Activated T-helper 17 cell treated with anti-CD3 and anti-CD28 coated beads, Interleukin-2, amount 50 U/mL, for 72 hours (primary cell): ENCODE measurements at places on chromosomes 6 and 20. TPM values are rescaled to one million over a fixed set of nuclear protein-coding genes. Genes with fewer than 3 reads are reported as not detected.

The CCM2L gene
- total RNA-seq = not detected

The LINC00237 gene
- not detected for total RNA-seq

DNA sequence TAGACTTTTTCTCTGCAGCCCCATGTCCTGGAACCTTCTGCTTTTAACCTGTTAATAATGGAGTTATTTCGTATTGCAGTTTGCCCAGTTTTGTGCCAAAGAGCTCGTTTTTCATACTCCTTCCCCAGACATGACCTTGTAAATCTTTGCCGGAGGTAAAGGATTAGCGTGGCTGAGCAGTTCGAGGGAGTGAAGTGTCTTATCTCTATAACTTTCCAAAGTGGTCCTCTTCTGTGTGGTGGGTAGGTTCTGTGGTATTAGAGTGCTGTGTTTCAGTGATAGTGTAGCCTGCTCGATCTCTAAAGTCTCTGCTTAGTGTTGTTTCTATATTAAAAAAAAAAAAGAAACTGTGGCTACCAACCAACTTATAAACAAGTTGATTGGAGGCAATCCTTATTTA is 67.5 kb downstream of the FARS2 start:
- no peak for ATAC-seq

The VWA7 gene
- 2.9 TPM for total RNA-seq

GRCh38 chr6:108714766-108715414 is 133.3 kb upstream of the ARMC2 start:
- ATAC-seq = no peak

DNA sequence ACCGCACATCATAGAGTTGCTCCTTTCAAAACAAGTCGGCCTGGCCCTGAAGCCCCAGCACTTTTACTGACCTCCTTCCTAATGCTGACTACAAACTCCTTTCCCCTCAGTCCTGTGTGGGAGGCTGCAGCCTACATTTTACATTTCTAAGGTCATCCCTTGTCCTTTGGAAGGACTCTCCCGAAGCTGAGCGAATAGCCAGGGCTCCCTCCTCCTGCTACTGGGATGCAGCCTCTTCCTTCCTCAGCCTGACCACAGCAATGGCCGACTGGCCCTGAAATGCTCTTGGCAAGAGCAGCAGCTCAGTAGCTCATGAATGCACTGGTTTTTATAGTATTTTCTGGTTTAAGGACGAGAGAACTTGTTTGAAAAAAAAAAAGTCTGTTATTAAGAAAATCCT is 679 bp downstream of the ADGRF5 start:
- ATAC-seq = no peak

- ATAC-seq = no peak
Observed at GRCh38 chr20:36147690-36148089, 6.8 kb upstream of the EPB41L1 start.

GRCh38 chr6:29737707-29738630 is 14.7 kb downstream of the HLA-F start:
- peak; percentile 90 for ATAC-seq

GRCh38 chr20:14470231-14470899 is 133.0 kb upstream of the FLRT3 start:
- no peak for ATAC-seq

DNA sequence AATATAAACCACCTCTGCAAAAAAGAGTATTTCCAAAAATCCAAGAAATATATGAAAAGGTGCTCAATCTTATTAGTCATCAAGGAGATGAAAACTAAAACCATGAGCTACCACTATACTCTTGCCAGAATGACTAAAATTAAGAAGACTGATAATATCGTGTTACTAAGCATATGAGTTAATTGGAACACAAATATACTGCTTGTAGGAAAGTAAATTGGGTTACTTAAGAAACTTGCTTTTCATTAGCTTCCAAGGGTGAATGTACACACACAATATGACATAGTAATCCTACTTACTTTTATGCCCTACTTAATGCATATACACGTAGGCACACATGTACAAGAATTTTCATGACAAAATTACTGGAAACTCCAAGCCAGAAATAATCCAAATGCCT is 3.4 kb downstream of the THEMIS start:
- ATAC-seq = peak; percentile 76

DNA sequence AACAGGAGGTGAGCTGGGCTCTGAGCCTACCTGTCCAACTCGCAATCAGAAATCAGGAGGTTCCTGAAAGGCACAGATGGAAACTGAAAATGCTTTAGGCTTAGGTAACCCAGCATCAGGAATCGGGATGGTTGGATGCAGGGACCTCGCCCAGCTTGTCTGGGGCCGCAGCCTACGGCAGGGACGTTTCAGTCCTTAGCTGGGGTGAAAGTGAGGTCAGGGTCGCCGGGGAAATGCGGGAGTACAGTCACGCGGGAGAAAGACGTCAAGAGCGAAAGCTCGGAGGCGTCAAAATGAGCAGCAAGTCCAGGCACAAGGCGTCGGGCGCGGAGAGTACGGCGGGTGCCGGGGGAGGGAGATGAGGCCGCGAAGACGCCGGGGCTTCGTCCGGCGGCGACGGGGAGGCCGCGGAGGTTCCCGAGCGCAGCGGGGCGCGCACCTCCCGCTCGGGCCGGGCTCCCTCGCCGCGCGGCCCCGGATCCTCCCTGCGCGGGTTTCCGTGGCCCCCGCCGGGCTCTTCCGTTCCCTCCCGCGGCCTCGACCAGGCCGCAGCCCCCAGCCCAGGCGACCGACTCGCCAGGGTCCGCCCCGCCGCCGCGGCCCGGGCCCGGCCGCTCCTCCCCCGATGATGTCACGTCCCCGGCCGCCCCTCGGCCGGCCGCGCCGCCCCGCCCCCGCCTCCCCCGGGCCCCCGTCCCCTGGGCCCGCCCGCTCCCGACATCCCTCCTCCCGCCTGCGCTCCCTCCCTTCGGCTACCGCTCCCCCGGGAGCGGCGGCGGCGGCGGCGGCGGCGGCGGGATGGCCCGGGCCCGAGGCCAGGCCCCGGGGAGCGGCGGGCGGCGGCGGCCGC is at the start of gene EBF4:
Gene EBF4, plus strand, starts transcription at position 745 of the 850 bp plus-strand sequence. CDS start 866 bp downstream, outside the sequence.
- ATAC-seq = peak; percentile 15

GRCh38 chr6:30470968-30471367 is 18.3 kb upstream of the HLA-E start:
- no peak for ATAC-seq

- ATAC-seq = no peak
Observed at GRCh38 chr20:112396-112795, 24.9 kb downstream of the DEFB125 start.

DNA sequence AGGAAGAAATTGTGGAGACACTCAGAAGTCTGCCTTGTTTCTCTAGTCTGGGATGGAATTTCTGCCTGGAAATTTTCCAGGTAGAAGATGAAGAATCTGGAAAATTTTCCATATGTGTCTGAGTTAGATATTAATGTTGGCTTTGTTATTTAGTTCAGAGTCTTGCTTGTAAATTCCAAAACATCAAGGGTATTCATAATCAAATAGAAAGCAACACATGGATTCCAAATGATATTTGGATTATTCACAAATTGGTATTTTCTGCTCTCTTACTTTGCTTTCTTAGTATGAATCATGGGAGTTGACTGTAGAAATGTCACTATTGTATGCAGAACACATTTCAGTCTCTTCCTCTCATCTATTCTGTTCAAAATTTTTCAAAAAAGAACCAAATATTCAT is 116.0 kb downstream of the GRIK2 start:
- no peak for ATAC-seq

The NAA20 gene
- total RNA-seq = 39.9 TPM

The TRIM40 gene
- not detected for total RNA-seq

- no peak for ATAC-seq
Observed at GRCh38 chr6:130991422-130992137, 71.5 kb downstream of the EPB41L2 start.

DNA sequence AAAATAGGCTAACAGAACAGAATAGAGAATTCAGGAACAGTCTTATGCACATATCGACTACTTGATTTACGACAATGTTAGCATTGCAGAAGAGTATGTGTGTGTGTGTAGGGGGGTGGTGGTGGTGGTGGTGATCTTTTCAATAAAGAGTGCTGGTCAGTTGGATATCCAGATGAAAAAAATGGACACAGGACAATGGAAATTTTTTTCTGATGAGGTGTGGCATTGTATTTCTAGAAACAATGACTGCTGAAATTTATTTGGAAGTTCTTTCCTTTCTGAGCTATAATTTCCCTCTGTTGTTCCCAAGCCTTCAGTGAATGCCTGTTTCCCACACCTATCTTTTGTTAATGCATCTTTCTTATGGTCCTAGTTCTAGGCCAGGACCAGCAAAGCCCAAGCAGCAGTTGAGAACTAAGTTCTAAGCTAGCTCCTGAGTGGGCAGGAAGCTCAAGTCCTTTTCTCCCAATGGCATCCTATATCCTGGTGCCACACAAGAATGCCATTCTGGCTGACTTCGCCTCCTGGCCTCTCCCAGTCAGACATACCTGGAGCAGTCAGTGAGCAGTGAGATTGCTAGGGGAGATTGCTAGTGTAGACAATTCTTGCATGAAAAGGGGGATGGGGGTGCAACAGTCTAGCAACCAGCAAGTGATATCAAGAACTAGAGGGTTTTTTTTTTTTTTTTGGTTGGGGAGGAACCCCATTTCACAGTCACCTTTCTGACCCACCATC is 1.2 kb upstream of the TOX2 start:
- ATAC-seq = no peak

DNA sequence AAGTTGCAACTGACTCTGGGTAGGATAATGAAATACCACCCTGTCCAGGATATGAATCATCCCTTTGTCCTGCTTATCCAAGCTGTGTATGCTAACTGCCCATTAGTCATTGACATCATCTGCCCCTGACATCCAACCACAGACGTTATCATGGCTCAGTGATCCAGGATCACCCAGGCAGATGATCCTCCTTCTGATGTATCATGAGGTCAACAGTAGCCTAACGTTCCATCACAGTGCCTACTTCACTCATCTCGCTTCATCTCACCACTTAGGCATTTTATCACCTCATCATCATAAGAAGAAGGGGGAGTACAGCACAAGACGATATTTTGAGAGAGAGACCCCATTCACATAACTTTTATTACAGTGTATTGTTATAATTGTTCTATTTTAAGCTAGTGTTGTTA is 13.4 kb upstream of the BTN3A2 start:
- ATAC-seq = peak; percentile 66

- ATAC-seq = no peak
Observed at GRCh38 chr20:36875702-36876472, at the start of gene TLDC2. Gene TLDC2 (plus strand): TSS chr20:36876138. CDS start chr20:36876175, 37 bp downstream.

DNA sequence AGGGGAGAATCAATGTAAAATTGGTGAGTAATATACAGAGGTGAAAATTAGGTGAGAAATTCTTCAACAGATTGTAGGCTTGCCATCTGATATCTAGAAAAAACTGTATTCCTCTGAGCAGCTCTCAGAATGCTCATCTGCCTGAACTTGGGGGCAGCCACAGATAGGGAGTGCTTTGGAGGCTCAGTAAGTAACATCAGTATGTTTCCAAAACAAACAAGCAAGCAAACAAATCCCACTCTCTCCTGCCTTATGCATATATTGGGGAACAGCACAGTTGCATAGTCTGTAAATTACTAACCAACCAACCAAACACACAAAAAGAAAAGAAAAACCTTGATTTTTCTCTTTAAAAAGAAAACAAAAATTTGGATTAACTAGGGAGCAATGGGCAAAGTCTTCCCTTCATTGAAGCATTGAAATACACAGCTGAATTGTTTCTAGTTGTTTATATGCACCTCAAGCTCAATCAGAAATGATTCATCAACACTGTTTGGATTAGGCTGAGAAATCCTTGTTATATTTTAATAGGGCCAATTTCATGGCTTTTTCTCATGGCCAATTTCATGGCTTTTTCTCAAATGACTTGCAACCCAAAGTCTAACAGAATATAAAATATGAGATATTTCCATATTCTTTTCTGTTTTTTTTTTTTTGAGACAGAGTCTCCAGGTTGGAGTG is 50.1 kb upstream of the DEK start:
- no peak for ATAC-seq

The OXT gene
- total RNA-seq = not detected

GRCh38 chr20:63747622-63748069 is 8.1 kb downstream of the SLC2A4RG start:
- no peak for ATAC-seq

- ATAC-seq = no peak
Observed at GRCh38 chr20:58971429-58971828, 9.6 kb upstream of the NELFCD start.

The OSER1 gene
- 38.6 TPM for total RNA-seq

- ATAC-seq = no peak
Observed at GRCh38 chr20:40946451-40946850, 82.2 kb upstream of the TOP1 start.

- ATAC-seq = no peak
Observed at GRCh38 chr6:24513602-24514001, 18.8 kb downstream of the ALDH5A1 start.

The MYH7B gene
- total RNA-seq = 0.29 TPM

- ATAC-seq = no peak
Observed at GRCh38 chr20:41050361-41051008, 21.9 kb downstream of the TOP1 start.

DNA sequence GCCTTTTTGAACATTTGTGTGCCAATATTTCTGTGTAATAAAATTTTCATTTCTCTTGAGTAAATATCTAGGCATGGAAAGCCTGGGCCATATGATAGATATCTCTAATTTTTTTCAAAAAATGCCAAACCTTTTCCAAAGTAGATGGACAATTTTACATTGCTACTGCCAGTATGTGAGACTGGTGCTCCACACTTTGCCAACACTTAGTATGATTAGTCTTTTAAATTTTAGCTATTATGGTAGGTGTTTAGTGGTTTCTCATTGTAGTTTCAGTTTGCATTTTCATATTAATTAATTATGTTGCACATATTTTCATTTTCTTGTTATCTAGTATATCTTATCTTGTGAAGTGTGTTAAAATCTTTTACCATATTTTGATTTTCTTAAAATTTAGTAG is 52.0 kb downstream of the TBXT start:
- no peak for ATAC-seq

The KCNG1 gene
- total RNA-seq = 0.42 TPM

- ATAC-seq = peak; percentile 98
Observed at GRCh38 chr6:17015144-17015543, 86.7 kb upstream of the STMND1 start.

The TGM3 gene
- not detected for total RNA-seq

DNA sequence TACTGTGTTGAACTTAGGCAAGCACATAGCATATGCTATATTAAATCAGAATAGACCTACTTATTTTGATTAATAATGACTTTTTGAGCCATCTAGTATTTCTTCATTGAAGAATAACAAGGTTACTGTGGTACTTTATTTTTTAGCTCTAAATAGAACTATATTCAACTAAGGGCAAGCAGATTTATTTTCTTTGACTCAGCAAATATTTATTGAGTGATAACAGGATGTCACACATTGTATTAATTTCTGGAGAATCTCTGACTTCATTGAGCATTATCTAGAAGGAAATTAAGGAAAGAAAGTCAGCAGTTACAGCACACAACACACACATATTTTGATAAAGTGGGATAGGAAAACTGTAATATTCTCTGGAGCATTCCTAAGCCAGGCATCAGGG is 407.4 kb downstream of the CD109 start:
- ATAC-seq = no peak

DNA sequence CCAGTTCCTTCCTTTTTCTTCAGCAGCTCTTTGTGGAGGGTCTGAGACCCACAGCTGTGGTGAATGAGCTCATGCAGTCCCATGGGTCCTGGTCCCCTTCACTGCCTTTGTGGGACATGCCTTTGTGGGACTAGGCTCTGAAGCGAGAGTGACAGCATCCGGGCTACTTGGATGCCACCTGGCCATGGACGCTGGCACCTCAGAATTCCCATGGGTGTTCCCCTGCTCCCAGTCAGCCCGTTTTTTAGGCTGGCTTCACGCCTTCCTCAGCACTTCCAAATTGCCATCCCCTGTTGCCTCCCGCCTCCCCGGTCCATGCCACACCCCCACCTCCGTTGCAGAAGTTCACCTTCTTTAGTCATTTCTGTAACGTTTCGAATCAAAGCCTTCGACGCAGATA is 45.1 kb downstream of the RAMACL start:
- ATAC-seq = peak; percentile 38

The UBE2V1 gene
- 205 TPM for total RNA-seq

The CD2AP gene
- 23.2 TPM for total RNA-seq
